DND-41 (cell line): ENCODE measurements at places on chromosomes 2 and 18.
A peak's percentile ranks its signal among the peaks of the same experiment; 100 is the strongest.

DNA sequence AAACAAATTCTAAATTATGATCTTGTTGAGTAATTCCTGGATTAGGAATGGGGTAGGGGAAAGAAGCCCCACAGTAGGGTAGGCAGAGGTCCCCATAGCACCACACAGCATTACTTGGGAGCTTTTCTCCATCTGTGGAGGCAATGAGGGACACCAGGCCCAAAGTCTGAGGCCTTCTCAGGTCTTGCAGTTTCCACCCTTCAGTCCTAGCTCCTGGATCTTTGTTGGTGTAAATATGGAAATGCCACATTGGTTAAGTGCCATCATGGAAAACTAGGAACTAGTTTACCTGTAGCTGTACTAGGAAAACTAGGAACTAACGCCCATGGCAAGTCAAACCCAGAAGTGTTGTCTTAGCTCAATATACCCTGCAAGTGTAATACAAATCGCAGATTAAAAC is 113.3 kb upstream of the DAPL1 start:
- no peak for DNase-seq

DNA sequence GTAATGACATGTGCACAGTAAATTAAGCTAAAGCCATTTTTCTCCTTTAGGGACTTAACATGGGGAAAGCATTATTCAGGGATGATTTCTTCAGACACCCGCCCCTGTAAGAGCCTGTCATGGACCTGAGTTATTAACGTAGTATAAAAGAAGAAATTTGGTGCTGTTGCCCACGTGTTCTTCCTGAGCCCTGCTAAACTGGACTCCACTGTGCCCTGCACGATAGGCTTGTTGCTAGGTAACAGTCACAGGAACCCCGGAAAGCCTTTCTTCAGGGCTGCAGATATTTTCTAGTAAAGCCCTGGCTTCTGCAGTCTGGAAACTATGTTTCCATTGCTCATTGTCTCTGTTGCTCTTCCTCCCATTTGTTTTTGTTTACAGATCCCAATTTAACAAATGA is 157.9 kb downstream of the LRRC30 start:
- DNase-seq: no peak

GRCh38 chr2:165891943-165892342 is 61.6 kb downstream of the TTC21B start:
- no peak for DNase-seq

DNA sequence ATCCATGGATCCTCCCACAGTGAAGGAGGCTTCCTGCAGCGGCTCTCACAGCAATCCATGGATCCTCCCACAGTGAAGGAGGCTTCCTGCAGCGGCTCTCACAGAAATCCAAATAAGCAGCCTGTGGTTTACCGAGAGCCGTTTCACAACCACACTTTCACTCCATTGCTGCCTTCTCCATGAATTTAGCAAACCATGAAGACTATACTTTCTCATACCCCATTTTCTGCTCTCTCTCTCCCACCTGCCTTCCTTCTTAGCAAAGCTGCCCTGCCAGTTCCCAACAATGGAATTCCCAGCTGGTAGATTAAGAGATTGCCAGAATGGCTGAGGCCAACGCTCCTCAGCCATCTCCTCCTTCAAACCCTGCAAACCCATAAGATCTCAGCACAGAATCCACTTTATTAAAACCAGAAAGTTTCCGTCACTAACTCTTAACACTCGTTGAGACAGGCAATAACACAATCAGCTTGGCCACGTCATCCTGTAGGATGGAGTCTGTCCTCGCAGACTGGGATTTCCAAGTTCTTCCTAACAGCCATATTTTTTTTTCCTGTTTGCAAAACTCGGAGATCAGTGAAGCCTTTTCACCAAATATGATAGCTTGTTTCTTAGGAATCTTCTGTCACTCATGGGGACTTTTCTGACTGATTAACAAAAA is 162.2 kb downstream of the PXDN start:
- no peak for DNase-seq

GRCh38 chr18:47868744-47869143 is 61.7 kb downstream of the SMAD2 start:
- no peak for DNase-seq

DNA sequence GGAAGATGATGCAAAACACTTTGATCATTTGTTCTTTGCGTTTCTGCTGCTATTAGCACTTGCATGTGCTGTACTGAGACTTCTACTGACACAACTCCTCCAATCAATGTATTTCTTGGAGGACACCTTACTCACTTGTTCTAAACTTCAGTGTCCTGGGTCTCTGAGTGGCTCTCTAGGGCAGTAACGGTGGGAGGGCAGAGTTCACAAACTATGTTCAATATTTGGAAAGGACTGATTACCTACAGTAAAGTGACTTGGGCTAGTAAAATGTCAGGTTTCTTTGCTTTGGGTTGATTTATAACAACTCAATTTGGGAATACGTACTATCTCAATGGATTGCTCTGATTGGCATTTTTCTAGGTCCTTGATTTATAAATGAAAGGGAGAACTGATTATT is 49.3 kb upstream of the PAX8 start:
- no peak for DNase-seq

GRCh38 chr2:218569038-218569431 is 396 bp downstream of the CNOT9 start:
- no peak for DNase-seq

GRCh38 chr2:150672311-150672710 is 184.8 kb upstream of the RND3 start:
- DNase-seq: no peak

DNA sequence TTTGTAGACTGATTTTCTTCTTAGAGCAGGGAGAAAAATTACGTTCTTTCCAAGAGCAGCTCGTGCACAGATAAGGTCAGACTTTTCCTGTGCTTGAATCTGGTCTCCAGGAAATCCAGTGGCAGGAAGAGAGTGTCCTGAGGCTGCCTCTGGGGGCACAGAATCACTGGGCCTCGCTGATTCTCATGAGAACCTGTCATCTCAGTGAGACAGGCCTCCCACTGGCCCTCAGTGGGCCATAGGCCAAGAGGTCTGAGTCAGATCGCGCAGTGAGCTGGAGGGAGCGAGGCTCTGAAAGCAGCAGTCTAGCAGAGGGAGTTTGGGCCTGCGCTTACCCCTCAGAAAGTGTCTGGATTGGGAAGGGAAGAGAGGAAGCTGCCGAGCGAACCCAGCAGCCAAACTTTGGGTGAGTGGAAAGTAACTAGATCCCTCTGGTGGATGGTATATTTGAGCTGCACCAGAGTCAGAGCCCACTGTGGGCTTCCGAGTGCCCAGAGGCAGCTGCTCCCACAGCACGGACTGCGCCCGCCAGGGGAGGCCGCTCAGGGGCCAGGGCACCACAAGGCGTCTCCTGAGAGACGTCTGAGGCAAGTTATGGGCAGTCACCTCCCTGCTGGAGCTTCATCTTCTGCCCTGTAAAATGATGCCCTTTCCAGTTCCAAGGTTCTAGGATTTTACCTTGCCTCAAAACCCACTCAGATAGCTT is 8.2 kb downstream of the GDF7 start:
- no peak for DNase-seq

DNA sequence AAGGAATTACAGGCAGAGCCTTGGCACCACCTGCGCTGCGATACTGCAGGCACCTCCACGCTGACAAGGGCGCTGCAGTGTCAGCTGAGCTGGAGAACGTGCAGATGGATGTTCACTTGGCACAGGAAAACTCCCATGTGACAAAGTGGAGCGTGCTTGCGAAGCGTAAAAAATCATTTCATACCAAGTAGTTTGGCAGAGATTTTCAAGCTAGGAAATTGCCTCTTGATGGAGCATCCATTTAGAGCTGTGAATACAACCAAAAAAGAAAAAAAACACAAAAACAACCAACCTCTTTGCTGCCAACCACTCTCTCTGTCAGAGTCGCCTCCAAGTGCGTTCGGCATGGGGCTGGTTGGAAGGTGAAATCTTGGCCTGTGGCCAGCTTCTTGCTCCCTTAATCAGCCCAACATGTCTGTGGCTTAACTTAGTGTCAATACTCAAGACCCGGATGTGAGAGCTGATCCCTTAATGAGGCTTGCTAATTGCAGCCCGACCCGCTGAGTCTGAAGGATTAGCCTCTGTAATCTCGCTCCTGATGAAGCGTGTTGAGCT is 38.1 kb downstream of the ACOXL start:
- DNase-seq: no peak

- DNase-seq: no peak
Observed at GRCh38 chr2:214311931-214312749, 98.7 kb upstream of the VWC2L start.

- no peak for DNase-seq
Observed at GRCh38 chr2:74499940-74500577, 656 bp upstream of the LBX2 start.

DNA sequence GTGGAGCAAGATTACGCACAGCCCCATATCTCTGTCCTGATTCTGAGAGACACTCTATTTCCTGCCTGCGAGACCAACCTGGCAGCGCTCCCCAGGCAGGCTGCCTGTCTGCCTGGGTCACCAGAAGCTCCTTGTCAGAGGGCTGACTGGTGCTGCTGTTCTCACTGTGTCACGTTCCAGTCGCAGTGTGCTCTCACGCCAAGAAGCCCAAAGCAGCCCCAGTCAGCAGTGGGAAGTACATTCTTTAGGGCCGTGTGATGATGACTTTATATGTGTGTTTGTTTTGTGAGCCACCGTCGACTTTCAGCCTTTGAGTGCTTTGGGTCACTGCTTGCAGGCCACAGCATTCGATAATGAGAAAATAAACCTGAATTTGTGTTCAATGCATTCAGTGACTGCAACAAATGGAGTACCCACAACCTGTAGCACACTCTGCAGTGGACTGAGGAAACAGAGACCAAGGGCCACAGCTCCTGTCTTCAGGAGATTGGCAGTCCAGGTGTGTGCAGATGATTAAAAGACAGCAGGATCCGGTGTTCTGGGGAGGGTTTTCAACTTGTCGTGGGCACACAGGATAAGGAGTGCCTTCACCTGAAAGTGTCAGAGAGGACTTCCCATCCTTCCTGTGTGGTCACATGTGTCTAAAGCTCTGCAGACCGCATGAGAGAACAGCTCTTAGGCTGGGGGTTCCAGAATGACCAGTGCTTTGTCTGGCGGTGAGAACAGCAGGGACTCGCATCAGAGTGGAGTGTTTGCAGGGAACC is 4.8 kb downstream of the TNFRSF11A start:
- DNase-seq: no peak

DNA sequence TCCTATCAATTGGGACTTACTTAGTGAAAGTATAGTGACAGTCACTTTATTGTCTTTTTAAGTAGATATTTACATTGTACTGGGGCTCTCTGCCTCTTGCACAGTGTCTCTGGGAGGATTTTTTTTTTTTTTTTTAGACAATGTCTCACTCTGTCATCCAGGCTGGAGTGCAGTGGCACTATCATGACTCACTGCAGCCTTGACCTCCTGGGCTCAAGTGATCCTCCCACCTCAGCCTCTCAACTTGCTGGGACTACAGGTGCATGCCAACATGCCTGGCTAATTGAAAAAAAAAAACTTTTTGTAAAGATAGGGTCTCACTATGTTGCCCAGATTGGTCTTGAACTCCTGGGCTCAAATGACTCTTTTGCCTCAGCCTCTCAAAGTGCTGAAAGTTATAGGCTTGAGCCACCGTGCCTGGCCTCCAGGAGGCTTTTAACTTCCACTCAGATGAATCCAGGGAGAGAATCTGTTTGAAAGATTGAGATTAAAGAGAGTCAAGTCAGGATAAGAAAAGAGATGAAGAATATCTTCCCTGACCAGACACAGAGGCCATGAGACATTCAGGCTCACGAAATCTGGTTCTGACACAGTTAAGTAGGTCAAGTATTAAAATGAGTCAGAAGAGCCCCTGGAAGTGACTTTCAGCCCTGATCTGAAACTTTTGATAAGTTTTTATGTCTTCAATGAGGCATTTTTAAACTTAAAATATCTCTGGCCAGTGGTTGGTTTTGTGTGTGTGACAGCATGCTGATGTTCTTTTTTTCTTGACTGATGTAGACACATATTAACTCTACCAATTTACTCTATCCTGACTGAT is 18.3 kb downstream of the ARHGEF33 start:
- DNase-seq: no peak

GRCh38 chr2:24919506-24920097 is 435 bp downstream of the ADCY3 start:
- peak; percentile 24 for DNase-seq

GRCh38 chr2:10405448-10405847 is 42.7 kb downstream of the ODC1 start:
- no peak for DNase-seq

GRCh38 chr2:127485051-127485693 is 41.1 kb downstream of the IWS1 start:
- no peak for DNase-seq

GRCh38 chr2:19744456-19745199 is 157.2 kb downstream of the TTC32 start:
- no peak for DNase-seq

- peak; percentile 29 for DNase-seq
Observed at GRCh38 chr2:6832596-6833299, 33.0 kb downstream of the CMPK2 start.

GRCh38 chr2:55235724-55236538 is 3.4 kb downstream of the RPS27A start:
- DNase-seq: no peak

DNA sequence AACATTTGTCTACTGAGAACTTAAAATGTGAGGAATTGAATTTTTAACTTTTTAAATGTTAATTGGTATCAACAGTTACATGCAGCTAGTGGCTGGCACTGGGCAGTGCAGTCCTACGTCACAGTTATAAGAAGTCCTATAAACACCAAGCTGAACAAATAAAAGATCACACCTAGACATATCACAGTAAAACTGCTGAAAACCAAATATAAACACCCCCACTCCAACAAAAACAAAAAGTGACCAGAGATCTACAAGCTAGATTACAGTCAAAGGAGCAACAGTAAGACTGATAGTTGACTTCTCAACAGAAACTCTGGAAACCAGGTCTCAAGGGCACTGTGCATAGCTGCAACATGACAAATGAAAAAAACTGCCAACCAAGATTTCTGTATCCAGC is 19.4 kb downstream of the TLK1 start:
- no peak for DNase-seq

DNA sequence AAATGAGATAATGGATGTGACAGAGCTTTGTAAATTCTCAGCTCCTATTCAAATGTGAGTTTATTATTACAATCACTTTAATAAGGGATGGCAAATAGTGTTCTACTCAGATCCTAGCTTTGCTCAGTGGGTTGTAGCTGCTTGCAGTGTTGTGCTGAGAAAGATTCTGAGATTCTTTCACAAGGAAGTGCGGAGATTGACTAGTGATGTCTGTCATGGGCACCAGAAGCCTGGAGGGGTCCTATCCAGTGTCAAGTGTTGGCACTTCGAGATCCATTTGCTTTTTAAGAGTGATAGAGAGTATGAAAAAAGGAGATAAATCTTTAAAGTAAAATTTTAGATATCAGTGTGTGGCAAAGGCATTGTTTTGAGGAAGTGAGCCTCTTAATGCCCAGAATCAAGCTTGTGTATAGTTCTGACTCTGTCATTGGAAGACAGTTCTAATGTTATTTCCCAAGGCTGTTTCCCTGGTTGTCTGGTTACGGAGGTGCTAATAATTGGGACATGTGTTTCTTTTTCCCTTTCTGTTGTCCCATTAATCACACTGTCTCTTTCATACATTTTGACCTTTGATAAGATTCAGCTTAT is 181.7 kb upstream of the SPRED2 start:
- DNase-seq: no peak

DNA sequence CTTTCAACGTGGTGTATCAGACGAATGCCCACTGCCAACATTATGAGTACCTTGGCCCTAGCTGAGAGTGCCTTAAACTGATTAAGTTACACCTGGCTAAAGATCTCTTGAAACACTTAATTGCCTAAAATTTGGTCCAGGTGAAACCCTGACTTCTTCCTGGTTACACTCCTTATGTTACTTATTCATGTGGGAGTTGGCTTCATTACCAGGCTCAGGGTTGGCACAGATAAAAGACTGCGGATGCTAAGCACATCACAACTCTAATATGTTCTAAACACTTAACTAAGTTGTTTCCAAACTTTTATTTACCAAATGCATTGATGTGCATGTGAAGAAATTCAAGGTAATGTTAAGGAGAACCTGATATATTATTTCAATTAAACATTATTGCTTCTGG is 298.9 kb downstream of the TCF4 start:
- DNase-seq: no peak
